ENCODE measurements at places on chromosomes 3 and 15.

DNA sequence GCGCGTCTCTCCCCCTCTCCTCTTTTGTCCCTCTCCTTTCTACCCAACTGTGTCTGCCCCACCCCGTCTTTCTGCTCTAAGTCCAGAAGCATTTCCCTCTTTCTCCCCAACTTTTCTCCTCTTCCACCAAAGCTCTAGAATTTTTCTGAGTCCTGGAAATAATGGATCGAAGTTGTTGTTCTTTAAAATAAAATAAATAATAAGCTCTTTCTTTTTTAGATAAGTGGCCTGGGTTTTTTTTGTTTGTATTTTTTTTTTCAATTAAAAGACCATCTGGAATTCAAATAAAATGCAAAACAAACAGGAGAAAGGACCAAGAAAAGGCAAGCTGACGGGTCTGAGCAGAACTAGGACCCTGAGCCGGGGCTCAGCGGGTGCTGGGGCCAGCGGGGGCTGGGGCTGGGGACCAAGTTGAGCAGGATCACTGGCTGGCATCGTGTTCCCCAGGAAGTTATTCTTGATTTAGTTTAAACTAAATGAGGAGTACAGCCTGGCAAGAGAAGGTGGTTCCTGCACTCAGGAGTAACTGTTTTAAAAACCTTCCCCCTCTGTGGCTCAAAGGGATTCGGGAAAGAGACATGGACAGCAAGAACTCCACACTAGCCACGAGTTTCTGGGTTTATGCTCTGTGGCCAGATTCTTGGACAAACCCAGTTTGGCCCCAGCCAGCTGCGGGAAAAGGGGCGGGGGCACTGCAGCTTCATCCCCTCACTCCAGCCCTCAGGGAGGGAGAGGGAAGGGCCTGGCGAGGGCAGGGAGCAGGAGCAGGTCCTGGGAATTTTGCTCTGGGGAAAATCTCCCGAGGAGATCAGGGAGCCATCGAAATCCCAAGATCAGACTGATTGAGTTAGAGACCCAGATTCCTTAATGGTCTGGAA lies 8.4 kb downstream of the GATA2 start:
- no peak for DNase-seq

DNA sequence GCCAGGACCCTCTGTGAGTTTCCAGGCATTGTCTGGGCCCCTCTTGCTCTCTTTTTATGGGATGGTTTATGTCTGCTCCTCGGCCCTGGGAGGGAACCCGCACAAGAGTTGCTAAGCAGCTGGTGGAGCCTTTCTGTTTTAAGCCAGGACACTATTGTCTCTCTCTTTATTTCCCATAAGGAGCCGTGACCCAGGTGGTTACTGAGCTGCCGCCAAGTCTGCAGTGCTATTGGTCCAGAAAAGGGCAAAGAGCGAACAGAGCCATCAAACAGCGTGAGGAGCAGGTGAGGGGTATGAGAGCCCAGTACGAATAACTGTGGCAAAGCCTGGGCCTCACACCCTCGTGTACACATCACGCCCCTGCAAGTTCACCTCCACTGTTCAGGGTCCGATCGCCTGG lies 280.2 kb downstream of the SHQ1 start:
- no peak for DNase-seq

DNA sequence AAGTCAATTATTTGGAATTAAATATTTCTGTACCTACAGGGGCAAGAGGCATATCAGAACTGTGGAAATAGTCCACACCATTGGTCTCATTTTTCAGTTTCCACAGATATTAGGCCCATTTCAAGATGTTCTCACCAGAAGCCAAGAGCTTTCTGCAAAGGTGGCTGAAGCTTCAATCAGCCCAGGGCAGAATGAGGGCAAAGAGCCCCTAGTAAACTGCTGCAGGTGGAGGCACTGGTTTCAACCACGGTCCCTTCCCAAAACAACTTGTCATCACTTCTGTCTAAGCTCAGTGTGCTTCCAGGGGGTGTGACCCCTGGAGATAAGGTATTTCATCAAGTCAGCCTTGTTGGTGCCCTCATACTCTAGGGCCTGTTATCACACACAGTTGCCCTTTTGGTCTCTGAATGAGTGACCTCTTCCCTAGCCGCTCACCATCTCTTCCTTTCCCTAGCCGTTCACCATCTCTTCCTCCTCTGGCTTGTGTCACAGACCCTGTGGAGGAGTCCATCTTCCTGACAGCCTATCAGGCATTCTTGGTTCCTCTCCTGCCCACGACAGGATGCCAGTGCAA lies 21.2 kb downstream of the IL17RD start:
- DNase-seq, result no peak

GRCh38 chr3:190429681-190430080 lies 20.0 kb downstream of the TMEM207 start:
- no peak for DNase-seq

- no peak for DNase-seq
These were observed 115.1 kb upstream of the PLXNA1 start for GRCh38 chr3:126867863-126868200.

DNA sequence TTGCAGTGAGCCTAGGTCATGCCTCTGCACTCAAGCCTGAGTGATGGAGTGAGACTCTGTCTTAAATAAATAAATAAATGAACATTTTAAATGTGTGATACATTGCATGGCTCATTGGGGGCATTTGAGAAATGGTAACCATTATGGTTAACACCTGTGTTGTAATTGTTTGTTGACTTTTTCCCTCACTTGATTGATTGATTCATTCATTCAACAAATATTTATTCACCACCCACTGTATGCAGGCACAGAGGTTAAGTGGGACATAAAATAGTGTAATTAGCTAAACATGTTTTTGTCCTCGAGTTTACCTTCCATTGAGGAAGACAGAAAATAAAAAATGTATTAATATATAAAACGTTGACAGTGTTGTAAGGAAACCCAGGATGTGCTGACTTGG lies 127.1 kb upstream of the ANKRD28 start:
- DNase-seq, result no peak

GRCh38 chr3:188274249-188274915 lies 120.4 kb downstream of the LPP start:
- no peak for DNase-seq

DNA sequence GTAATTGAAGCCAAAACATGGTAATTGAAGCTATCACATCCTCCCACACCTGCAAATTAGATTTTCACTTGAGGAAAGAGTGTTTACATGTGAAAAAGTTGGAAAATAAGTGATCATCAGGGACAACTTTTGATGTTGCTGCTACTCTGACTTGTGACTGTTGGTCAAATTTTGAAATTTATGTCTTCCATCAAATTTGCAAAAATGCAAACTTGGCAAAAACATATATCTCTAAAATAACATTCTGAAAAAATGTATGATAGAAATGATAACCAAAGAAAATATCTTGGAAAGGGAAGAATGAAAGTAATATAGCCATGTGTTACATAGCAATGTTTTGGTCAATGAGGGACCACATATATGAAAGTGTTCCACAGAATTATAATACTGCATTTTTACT lies 703.9 kb upstream of the SEMA6D start:
- DNase-seq, result no peak

DNA sequence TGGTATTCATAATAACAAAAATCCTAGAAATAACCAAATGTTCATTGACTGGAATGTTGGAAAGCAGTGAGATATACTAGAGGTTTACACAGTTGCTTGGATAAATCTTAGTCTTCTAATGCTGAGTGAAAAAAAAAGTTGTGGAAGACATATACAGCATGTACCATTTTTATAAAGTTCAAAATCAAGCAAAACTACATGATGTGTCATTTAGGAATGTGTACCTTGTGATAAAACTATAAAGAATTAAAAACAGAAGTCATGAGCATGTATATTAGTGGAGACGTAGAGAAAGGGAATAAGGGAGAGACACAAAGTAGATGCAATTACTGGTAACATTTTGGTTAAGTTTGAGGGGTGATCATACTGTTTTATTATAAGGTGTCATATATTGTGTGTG lies 45.2 kb downstream of the FBXL2 start:
- no peak for DNase-seq

DNA sequence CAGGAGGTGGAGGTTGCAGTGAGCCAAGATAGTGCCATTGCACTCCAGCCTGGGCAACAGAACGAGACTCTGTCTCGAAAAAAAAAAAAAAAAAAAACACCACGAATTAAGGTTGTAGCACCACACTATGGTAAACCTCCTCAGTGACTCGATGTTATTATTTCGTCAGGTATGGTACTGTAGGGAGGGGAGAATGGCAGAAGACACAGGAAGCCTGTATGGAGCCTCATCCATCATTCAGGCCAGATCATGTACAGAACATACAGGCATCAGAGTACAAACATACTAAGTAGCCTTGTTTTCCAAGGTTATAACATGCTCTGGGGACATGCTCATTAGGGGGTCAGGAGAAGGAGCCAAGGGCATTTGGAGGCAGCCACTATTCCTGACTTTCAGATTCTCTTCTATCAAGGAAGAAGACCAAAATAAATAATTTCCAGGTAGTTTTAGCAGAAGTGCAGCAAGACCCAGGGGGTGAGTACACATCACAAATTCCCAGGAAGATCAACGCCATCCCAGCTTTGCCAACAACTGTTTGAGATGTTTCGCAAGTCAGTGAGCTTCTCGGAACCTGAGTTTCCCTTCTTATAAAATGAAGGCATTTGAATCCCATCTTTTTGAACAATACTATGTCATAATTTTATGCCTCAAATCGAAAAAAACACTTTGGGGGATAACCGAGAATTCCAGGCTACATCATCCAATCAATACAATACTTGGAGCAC lies 79.8 kb downstream of the FOXP1 start:
- no peak for DNase-seq

DNA sequence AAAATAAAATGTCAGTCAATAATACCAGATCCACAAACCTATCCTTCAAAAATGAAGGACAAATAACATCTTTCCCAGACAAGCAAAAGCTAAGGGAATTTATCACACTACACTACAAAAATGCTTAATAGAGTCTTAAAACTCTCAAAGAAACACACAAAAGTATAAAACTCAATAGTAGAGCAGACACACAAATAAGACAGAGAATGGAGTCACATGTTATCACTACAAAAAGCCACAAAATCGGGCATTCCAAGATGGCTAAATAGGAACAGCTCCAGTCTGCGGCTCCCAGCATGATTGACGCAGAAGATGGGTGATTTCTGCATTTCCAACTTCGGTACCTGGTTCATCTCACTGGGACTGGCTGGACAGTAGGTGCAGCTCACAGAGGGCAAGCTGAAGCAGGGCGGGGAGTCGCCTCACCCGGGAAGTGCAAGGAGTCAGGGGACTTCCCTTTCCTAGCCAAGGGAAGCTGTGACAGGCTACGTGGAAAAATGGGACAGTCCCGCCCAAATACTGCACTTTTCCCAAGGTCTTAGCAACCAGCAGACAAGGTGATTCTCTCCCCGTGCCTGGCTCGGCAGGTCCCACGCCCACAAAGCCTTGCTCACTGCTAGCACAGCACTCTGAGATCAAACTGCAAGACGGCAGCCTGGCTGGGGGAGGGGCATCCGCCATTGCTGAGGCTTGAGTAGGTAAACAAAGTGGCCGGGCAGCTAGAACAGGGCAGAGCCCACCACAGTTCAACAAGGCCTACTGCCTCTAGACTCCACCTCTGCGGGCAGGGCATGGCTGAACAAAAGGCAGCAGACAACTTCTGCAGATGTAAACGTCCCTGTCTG lies 46.3 kb downstream of the SENP7 start:
- no peak for DNase-seq

DNA sequence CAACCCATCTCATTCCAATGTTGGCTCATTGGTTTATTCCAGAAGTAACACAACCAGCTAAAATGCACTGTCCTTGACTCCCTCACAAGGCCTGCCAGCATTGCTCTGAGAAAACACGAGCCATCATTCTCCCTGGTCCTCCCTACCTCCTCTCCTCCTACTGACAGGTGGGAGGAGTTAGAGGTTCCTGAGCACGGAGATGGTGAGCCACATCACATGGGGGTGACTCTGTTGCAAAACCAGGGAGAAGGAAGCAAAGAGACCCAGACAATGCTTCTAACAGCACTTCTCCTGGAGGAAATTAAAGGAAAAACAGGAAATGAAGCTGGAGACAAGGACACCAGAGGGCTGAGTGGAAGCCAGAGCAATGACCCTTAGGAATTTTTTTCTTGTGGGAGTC lies 667.4 kb downstream of the NTRK3 start:
- DNase-seq, result no peak

DNA sequence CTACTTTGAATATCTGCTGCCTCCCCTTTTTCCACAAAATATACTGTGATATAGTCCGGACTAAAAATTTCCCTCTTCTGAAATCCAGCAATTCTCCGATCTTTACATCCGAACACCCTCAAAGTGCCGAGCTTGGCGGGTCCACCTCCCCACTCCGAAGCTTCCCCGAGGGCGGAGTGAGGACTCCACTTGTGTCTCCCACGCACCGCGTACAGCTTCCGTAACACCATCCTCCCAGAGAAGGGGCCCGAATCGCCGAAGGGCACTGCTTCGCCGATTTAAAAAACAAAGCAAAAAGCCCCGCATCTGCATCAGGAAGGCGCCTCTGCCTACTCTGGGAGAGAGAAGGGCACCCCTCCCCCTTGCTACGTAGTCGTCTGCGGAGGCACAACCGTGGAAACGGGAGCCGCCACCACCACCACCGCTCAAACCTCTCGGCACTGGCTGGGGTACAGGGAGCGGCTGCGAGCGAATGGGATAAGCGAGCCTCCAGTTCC lies 551 bp downstream of the NCBP2 start:
- DNase-seq, result peak; percentile 43
